ENCODE measurements at places on chromosomes 16 and 17.

DNA sequence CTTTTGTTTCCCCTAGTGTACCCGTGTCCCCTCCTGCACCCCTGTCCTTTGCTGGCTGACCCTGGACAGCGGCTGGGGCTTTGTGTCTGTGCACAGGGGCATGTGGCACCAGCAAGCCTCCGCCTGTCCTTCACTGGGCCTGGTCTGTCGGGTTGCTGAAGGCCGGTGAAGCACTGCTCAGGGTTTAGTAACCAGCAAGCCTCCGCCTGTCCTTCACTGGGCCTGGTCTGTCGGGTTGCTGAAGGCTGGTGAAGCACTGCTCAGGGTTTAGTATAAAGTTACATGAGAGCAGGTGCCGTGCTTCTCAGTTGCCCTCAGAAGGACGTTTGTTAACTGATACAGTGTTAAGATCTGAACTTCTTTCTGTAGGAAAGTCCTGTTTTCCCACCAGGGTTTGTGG lies 33.8 kb downstream of the DEF8 start:
- no peak for DNase-seq

DNA sequence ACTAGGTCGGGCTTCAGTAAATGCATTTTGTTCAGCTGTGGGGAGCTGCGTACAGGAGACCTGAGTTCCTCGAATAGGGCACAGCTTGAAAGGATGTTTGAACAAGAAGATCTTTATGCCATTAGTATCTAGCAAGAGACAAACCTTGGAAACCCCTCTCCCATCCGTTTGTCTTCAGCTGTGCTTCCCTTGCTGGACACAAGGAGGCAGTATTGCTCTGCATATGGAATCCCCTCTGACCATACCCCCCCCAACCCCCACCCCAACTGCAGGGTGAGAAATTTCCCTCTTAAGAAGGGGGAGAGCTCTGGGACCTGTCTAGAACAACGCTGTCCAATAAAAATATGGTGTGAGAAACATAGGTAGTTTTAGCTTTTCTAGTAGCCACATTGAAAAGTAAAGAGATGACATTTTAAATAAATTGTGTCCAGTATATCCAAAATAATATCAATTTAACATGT lies 1.6 kb downstream of the MRM1 start:
- DNase-seq: no peak

DNA sequence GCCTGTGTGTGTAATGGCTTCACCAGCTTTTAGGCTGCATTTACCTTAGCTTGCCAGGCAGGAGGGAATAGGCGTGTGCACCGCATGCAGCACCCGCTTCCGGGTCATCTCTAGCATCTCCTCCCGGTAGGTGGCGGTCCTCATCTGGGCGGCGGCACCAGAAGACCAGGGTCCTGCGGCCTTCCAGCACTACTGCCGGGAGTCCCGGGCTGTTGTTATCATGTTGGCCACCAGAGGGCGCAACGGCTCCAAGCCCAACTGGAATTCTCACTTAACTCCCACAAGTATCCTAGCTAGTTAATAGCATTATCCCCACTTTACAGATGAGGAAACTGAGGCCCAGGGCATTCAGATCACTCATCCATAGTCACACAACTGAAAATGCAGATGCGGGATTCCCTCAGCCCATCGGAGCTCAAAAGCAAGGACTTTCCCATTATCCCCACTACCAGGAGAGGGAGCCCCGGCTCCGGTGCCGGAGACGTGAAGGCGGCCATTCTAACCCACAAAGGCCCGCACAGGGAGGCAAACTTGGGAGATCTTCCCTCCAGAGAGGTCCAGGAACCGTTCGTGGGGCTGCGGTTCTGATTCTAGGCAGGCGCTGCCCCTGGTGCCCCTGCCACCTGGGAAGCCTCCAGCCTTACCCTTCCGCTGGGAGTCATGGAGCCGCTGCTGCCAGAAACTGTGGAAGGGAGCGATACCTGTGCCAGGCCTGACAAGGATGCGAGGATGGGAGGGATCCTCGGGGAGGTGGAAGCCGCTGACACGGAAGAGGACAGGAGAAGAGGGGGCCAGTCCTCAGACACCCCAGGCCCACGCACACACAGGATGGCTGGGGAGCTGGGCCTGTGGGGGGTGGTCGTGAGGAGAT lies 23.9 kb downstream of the LGALS9 start:
- no peak for DNase-seq

DNA sequence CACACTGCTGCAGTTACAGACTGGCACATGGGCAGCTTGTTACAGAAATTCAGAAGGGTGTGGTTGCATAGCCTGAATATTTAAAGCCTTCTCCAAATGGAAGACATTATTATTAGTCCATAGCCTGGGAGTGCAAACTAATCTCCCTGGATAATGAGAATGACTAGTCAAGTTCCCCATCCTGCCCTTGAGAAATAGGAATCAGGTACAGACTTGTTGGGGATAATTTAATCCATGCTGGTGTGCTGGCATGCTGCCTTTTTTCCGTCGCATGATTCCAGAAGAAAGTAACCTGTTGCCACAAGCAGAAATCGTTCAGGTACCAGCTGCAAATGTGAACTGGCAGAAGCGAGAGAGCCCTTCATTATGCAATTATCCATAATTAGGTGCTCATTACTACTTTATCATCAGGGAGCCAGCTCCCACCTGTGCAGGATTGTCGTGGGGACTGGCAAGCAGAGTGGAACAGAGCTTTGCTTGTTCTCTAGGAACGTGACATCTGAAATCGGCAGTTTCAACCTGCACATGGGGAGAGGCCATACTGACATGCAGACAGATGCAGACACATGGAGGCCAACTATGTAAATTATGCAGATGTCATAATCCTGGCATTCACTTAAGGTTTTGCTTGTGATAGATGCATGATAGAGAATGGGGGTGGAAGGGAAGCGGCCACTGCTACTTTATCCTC lies 419.4 kb downstream of the PMP22 start:
- DNase-seq: no peak

GRCh38 chr17:68509141-68510057 lies 2.8 kb upstream of the PRKAR1A start:
- no peak for DNase-seq

DNA sequence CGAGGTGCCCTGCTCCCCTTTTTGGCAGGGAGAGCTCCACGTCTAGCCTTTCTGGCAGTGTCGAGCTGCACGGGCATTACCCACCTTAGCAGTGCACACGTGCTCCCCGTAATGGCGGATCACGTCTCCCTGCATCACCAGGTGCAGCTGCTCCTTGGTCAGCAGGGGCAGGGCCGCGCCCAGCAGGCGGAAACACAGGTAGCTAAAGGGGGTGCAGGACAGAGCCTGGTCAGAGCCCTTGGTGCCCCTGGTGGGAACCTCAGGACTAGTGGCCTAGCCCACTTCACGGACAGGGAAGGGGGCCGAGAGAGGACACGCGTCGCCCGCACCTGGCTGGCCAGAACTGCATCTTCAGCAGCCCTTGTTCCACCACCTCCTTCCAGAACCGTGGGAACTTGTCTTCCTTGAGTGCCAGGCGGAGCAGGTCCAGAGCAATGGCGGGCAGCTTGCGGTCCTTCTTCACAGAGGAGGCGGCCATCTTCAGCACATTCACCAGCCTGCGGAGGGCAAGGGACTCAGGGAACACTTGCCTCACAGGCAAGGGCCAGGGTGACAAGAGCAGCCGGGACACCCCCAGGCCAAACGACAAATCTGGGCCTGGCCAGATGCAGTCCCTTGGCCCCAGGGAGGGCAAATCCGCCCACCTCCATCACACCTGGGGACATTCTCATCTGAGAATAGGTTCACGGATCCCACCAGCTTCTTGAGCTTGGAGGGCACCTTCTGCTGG lies 3.2 kb downstream of the MYBBP1A start:
- DNase-seq: no peak

DNA sequence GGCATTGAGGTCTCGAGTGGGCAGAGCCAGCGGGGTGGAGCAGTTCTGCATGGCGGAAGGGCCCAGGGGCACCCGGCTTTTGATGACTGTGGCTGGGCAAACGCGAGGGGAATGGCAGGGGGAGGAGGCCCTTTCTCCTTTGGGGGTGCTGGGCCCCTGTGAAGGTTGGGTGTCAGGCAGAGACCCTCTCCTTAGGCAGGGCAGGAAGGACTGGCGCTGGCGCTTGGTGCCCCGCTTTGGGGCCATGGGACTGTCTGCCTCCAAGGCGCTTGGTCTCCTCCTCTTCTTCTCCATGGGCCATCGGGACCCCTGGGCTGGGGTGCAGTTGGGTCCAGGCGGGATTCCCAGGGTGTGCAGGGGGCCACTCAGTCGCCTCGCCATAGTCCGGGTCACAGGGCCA lies 12.8 kb upstream of the GFAP start:
- DNase-seq: no peak

DNA sequence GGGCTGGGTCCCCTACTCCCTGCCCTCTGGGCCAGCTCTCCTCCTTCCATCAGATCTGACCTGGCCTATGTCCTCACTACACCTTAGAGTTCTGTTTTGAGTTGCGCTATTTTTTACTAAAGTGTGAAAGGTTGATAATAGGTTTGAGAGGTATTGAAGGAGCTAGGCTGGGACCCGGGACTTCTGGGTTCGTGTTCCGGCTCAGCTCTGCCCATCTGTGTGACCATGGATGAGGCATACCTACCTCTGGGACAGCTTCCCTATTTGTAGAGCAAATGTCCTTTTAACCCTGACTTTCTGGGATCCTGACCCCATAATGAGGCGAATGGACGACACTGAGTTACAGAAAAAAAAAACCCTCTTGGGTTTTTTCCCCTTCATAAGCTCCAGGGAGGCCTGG lies 36.0 kb downstream of the IL21R start:
- DNase-seq: no peak

Data from AG04449 (cell line).